ENCODE measurements at places on chromosomes 7 and 10.
A peak's percentile ranks its signal among the peaks of the same experiment; 100 is the strongest.

DNA sequence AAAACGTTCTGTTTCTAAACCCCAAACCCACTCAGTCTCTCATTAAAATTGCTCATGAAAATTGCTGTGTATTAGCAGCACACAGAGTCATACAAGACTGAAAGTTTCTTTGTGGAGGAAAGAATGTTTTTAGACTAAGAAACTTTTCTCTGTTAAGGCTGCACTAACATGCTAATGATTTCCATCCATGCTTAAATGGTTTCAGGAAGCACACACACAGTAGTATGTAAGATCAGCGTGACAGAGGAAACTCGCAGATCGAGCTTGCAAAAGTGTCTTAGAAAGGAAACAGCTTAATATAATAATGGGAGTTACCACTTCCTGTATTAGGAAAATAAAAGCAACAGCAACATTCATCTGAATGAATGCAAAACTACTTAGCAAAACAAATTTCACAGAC is 112.7 kb downstream of the ICA1 start:
- no peak for DNase-seq

- DNase-seq, result no peak
Measured at GRCh38 chr7:71543396-71543795, 411.5 kb downstream of the GALNT17 start.

DNA sequence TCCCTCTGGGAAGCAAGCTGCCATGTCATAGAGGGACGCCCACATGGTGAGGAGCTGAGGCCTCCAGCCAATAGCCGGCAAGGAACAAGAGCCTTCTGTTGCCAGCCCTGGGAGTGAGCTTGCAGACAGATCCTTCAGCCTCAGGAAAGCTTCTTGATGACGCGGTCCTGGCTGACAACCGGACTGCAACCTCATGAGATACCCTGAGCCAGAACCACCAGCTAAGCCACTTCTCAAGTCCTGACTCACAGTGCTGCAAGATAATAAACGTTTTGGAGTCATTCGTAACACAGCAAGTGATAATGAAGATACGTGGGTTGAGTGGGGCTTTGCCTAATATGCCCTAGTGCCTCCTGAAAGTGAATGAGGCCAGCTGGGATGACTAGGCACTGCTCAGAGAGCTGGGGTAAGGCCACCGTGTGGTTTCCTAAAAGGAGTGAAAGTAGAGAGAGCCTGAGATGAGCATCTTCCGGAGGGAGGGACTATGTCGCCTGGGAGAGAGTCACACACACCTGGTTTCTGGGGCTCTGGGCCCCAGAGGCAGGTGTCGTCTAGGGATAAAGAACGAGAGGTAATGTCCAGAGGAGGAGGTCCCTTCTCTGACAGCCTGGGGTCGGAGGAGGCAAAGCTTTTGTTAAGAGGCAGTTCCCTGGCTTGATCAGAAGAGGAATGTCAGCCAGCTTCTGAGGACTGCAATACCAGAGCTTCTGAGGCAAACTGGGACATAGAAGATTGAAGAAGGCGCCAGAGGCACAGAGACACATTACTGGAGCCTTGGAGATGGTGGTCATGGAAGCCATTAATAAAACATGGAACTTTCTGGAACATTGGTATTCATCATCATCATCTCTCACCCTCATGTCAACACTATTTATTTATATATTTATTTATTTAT is 53.6 kb downstream of the PYROXD2 start:
- peak; percentile 91 for DNase-seq

GRCh38 chr10:61452151-61452651 is 980 bp downstream of the TMEM26 start:
- no peak for DNase-seq

- DNase-seq, result no peak
Measured at GRCh38 chr10:21039721-21040120, 142.6 kb upstream of the NEBL start.

DNA sequence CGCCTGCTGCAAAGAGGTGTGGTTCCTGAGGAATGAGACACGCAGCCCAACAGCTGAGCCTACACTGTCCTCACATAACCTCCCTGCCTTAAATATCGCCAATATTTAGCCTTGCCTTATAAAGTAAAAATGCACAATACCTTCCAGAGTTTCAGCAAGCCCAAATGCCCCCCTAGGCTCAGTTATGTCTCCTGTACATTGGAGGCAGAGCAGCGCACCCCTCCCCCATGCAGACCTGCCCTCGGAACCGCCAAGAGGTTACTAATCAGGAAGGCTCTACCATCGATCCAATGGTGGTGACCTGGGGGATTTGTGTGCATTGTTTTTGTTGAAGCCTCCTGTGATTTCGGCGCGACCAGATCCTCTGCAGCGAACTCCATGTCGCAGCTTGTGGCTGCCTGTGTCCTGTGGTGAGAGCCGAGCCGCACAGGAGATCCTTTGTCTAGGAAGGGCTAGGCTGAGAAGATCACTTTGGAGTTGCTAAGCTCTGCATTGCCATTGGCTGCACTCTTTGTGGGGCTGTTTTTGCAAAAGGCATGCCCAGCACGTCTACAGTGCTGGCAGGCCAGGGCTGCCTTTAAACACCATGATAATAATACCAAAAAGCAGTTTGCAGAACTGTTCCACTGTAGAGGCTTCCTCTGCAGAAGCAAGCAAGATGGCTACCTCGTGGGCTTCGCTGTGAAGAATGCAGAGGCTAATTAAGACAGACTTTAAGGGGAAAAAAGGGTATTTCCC is 40.1 kb downstream of the TET1 start:
- peak; percentile 89 for DNase-seq

GRCh38 chr7:95469848-95470247 is 15.9 kb upstream of the ASB4 start:
- DNase-seq, result no peak

DNA sequence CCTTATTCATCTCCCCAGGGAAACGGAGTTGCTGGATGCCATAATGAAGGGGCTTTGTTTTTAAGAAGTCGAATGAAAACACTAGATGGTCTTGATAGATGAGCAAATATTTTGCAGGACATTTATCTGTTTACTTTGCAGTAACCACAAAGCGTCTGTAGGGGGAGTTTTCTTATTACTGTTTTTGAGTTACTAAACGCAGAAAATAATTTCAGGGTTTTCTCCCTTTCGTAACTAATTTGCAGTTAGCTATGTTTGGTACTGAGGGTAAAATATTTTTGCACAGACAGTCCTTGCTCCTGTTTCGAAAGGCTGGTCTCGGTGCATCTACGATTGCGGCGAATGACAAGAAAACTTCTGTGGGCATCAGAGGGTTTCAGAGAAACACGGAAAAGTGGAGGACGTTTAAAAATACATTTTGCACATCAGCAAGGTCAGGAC is 505.6 kb upstream of the MKI67 start:
- peak; percentile 72 for DNase-seq

DNA sequence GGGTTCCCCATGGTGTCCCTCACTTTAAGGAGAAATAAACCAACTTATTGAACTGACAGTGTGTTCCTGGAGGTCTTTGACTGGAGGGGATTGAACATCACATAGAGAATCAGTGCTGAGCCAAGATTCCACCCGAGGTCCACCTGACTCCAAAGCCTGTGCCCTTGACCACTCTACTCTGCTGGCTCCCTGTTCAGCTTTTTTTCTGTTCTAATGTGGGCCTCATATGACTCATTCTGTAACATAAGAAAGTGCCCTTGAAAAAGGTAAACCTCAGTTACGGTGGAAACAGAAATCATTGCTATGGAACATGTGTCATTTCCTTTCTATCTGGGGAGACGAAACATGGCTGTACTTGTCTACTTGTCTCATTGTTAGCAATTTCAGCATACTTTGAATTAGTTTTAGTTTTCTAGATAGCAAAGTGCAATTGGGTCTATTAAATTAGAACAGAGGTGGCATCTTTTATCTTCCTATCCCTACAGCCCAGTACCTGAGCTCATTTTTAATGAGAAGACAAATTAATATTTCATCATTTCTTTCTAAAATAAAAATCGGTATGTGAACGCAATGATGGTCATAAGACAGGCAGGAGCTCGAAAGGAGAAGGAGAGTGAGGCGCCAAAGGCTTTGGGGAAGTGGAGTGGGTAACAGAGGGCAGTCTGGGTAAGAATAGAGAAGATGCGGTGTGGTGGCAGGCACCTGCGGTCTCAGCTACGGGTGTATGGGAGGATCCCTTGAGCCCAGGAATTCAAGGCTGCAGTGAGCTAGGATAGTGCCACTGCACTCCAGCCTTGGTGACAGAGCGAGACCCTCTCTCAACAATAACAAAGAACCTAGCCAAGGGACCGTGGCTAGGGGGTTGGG is 1.5 kb downstream of the GSDME start:
- no peak for DNase-seq

Data from MM.1S (cell line).